ENCODE measurements at places on chromosomes 4 and X.

- DNase-seq = no peak
These were observed 2139.0 kb downstream of the ARAP2 start for GRCh38 chr4:34105311-34105710.

DNA sequence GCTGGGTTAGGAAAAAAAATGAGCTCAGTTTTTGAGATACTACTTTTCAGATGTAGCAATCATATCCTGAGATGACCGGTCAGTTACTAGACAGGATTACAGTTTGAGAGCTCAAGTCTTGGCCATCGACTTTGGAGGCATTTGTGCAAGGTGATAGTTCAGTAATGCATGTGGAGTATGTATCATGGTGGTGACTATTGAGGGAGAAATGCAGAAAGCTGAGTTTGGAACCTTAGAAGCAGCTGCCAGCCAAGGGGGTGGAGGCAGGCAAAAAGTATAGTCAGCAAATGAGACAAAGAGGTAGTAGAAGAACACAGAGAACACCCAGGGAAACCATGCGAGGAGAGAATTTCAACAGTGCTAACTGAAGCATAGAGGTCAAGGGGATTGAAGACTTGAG is 48.7 kb upstream of the SLC4A4 start:
- no peak for DNase-seq

GRCh38 chr4:188025476-188025875 is 29.9 kb downstream of the ZFP42 start:
- no peak for DNase-seq

DNA sequence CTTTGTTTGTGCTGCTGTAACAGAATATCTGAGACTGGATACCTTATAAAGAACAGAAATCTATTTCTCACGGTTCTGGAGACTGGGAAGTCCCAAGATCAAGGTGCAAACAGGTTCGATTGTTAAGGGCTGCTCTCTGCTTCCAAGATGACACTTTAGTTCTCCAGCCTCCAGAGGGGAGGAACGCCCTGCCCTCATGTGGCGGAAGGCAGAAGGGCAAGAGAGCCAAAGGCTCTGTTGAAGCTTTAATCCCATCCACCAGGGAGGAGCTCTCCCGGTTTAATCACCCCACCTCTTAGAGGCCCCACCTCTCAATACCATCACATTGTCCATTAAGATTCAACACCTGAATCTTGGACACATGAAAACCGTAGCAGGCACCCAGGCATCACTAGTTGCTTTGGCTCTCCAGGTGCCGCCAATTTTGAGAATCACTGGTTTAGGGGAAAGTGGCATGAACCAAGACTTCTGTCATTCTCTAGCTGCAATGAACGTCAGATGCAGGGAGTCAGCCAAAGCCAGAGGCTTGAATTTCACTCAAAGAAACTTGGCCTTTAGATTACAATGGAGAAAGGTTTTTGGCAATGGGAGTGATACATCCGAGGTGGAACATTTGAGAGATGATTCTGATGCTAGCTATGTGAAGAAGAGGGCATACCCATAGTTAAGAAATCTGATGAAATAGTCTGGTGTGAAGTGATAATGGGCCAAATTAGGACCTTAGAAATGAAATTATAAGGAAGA is 15.7 kb downstream of the FHL1 start:
- peak; percentile 31 for DNase-seq

GRCh38 chr4:105014635-105015034 is 132.0 kb upstream of the TET2 start:
- DNase-seq = no peak

- no peak for DNase-seq
These were observed 560.5 kb downstream of the MID1IP1 start for GRCh38 chrX:39361736-39362135.

GRCh38 chrX:107654566-107654871 is 26.2 kb downstream of the PRPS1 start:
- no peak for DNase-seq

- DNase-seq = no peak
These were observed 287.9 kb upstream of the NR3C2 start for GRCh38 chr4:148730082-148730640.

GRCh38 chr4:122873146-122873545 is 46.5 kb downstream of the FGF2 start:
- DNase-seq = no peak

DNA sequence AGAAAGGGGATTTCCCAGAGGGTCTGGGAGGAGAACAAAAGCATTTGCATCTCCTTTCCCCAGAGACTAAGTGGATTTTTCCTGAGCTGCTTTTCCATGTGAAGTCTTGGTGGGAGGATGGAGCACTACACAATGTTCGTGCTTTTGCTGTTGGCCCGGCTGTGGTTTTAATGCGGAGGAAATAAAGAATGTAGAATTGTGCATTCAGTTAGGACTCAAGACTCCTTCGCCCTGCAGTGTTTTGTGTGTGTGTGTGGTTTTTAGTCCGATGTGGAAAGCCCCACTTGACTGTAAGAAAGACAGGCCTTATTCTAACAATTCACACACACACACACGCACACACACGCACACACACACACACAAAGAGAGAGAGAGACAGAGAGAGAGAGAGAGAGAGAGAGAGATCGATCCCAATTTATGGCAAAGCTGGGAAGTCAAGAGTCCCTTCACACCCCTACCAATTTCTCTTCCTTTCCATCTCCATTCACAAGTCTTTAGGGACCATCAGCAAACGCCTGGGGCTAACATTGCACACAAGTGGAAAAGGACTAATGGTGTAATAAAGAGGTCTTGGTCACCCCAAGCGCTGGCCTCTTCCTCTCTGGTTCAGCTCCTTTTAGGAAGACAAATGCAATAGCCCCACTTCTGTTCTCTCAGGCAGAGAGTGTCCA is 44.2 kb downstream of the CLDN34 start:
- DNase-seq = no peak

- DNase-seq = no peak
These were observed 22.8 kb upstream of the ARHGAP24 start for GRCh38 chr4:85452058-85452731.

DNA sequence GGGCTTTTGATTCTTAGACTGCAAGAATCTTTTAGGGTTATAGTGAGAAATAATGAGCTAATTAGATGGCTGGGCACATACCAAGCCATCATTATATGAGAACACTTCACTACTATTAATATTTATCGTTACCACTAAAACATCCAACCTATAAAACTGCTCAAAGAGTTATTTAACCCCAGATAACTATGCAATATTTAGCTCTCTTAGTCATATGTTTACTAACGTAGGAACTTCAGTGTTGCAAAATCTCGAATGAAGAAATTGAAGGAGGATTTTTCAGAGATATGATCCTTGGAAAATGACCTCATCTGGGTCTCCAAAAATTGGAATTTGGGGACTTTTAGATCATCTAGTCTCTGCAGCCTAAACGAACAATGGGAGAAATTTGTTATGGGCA is 265.0 kb upstream of the RPS6KA3 start:
- DNase-seq = no peak

DNA sequence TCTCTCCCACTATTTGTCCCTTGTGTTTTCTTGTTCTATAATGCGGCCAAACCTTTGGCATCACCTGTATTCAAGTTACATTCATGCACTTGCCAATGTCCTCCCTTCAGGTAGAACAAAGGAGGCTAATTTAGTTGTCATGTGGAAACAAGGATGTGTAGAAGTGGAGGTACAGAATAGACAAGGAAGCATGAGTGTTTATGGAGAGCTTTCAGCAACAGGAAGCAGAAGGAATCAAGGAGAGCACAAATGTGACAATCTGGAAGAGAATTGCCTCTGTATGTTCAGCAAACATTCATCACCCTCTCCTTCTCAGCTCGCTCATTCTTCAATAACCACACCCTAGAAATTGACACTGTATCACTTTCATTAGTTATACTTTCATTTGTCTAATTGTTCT is 103.4 kb downstream of the SLC7A11 start:
- no peak for DNase-seq

DNA sequence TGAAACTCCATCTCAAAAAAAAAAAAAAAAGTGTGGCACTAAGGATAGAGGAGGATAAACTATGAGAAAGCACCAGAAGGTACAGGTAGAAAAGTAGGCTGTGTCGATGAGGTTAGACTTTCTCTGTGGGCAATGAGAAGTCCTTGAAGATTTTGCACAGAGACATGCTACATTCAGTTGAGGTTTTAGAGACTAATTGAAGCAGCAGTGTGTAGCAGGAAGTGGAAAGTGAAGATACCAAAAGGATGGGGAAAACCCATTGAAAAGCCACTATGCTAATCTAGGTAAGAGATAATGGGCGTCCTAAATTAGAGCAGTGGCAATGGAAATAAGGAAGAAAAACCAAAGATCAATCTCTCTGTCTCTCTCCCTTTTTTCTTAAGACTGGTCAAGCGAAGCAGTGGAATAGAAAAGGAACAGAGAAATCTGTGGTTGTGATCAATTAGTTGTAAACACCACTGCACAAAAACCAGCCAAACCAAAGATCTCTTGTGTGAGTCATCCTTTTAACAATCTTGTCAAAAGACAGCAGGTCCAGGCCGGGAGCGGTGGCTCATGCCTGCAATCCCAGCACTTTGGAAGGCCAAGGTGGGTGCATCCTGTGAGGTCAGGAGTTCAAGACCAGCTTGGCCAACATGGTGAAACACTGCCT is 3.5 kb downstream of the SPINK2 start:
- DNase-seq = no peak

DNA sequence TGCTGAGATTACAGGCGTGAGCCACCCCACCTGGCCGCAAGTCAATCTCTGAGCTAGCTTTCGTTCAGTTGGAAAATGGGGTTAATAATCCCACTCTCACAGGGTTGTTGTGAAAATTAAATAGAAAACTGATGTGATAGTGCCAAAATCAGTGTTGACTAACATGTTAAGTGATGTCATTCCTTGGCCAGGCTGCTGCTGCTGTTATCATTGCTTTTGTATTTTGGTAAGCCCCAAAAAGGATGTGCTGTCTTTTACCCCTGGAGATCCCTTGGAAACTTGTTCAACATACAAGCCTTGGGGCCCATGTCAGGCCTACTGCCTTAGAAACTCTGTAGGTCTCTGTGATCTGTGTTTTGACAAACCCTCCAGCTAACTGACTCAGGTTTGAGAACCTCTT is 106.3 kb downstream of the AFF1 start:
- no peak for DNase-seq

DNA sequence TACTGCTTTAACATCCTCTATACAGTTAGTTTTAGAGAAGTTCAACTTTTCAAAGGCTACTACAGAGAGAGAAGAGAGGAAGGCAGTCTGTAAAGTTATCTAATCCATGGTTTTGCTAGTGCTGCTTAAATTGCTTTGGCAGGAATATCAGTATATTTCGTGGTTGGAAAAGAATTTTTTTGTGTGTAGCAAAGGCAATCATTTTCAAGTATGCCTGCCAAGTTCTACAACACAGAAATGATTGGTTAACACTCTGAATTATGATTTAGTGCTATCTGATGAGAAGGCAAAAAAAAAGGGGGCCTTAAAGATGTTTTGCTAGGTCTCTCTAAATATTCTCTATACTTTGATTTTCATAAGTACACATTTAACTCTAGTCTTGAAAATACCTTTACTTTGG is 133.1 kb downstream of the JADE1 start:
- no peak for DNase-seq

- no peak for DNase-seq
These were observed 8.4 kb upstream of the SORCS2 start for GRCh38 chr4:7183780-7184460.
